ENCODE measurements at places on chromosomes 1 and 21. TPM values are rescaled to one million over a fixed set of nuclear protein-coding genes. Genes with fewer than 3 reads are reported as not detected.

DNA sequence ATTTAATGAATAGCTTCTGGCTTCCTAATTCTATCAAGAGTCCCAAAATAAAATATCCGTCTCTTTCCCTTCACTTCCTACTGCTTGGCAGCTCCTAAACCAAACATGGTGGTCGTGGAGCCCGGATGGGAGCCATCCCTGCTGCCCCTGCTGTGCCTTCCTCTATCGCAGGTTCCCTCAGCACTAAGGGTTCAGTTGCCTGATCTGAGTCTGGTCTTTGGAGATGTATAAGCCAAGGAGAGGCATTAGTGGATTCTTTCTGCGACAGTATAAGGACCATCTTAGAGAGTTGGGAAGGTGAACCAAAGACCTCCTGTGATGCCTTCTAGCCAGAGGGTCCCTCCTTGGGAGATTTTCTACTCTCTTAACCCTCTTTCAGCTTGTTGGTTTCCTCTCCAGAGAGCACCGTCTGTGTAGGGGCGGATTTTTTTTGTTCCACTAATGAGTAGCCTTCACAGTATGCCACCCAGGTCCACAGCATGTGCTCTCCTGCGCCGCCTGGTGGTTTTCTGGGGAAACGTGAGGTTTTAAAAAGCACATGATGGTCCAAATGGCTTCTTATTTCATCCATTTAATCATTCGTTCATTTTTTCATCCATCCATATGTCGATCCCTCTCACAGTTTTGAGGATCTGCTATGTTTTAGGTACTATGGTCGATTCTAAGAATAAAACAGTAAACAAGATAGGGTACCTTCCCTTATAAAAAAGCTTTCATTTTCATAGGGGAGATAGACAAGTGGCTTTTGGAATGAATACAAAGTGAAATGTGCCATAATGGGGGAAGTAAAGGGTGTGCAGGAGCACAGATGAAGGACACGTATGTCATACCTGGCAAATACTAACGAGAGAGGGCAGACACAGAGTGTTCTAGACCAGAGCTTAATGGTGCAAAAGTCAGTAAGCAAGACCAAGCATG lies 71.0 kb downstream of the NFASC start:
- peaks cover 18% of the 10 kb centered on the region for H3K27me3 ChIP-seq
- no peak overlapping the region for H3K4me3 ChIP-seq
- DNase-seq = peak; percentile 34
- H3K4me1 ChIP-seq = no peaks in the 10 kb centered on the region

Gene DRAXIN
- 0.47 TPM for total RNA-seq

DNA sequence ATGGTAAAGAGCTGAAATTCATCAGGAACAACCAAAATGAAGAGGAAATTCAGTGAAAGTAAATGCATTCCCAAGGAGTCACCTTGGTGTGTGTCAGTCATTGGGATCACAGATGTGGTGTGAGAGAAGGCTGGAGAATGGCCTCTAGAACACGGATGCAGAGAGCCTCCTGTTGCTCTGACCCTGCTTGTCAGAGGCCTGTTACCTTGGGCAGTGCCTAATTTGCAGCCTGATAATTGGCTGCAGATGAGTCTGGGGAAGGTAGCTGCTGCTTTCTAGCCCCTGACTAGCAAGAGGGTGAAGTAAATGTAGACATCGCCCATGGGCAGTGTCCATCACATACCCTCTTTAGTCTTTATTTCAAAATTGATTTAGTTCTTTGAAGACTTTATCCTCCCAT lies 3.3 kb downstream of the GCSAML start:
- H3K36me3 ChIP-seq = no peaks in the 10 kb centered on the region
- DNase-seq = no peak
- H3K27me3 ChIP-seq = no peaks in the 10 kb centered on the region
- no peaks in the 10 kb centered on the region for H3K4me1 ChIP-seq
- H3K4me3 ChIP-seq = no peak overlapping the region

- no peaks in the 10 kb centered on the region for H3K36me3 ChIP-seq
- no peaks in the 10 kb centered on the region for H3K4me1 ChIP-seq
- no peaks in the 10 kb centered on the region for H3K27me3 ChIP-seq
- no peak overlapping the region for H3K4me3 ChIP-seq
- DNase-seq = no peak
These were observed 2.7 kb downstream of the COL8A2 start for GRCh38 chr1:36122062-36123030.

Gene PTGER3
- 0.05 TPM for total RNA-seq

Gene ORC1
- total RNA-seq = 25.6 TPM

Gene CSMD2
- total RNA-seq = 0.22 TPM

- H3K27ac ChIP-seq = no peak overlapping the region
- DNase-seq = no peak
- peaks cover 8% of the 10 kb centered on the region for H3K36me3 ChIP-seq
- H3K27me3 ChIP-seq = no peaks in the 10 kb centered on the region
- H3K4me1 ChIP-seq = no peaks in the 10 kb centered on the region
These were observed 61.2 kb downstream of the ANKRD13C start for GRCh38 chr1:70293186-70293843.

- H3K27me3 ChIP-seq = 0 out of 2 replicates have a peak, but pooled peaks cover 3% of the 10 kb centered on the region
- H3K27ac ChIP-seq = no peak overlapping the region
- no peak for DNase-seq
These were observed 64.9 kb upstream of the KRTAP19-8 start for GRCh38 chr21:31103163-31103562.

Gene TMEM61
- 4.4 TPM for total RNA-seq

GRCh38 chr1:221169447-221169889 lies 290.2 kb downstream of the HLX start:
- no peak overlapping the region for H3K27ac ChIP-seq
- H3K27me3 ChIP-seq = no peaks in the 10 kb centered on the region
- H3K4me1 ChIP-seq = no peaks in the 10 kb centered on the region
- no peak overlapping the region for H3K4me3 ChIP-seq

- H3K36me3 ChIP-seq = no peaks in the 10 kb centered on the region
- DNase-seq = no peak
- no peaks in the 10 kb centered on the region for H3K27me3 ChIP-seq
- no peaks in the 10 kb centered on the region for H3K4me1 ChIP-seq
These were observed 213.8 kb downstream of the SIPA1L2 start for GRCh38 chr1:232416026-232416568.

GRCh38 chr1:21324368-21325141 lies 34.3 kb upstream of the ECE1 start:
- no peaks in the 10 kb centered on the region for H3K36me3 ChIP-seq
- no peaks in the 10 kb centered on the region for H3K27me3 ChIP-seq
- H3K4me1 ChIP-seq = peaks cover 94% of the 10 kb centered on the region
- H3K4me3 ChIP-seq = peak overlapping the region; percentile 42
- peak overlapping the region; percentile 84 for H3K27ac ChIP-seq

GRCh38 chr1:32367912-32368635 lies 5.7 kb downstream of the TSSK3 start:
- H3K4me1 ChIP-seq = no peaks in the 10 kb centered on the region
- peaks cover 17% of the 10 kb centered on the region for H3K36me3 ChIP-seq
- H3K27ac ChIP-seq = no peak overlapping the region
- no peak overlapping the region for H3K4me3 ChIP-seq
- no peaks in the 10 kb centered on the region for H3K27me3 ChIP-seq

Gene KRTAP19-1
- not detected for total RNA-seq

- no peaks in the 10 kb centered on the region for H3K4me1 ChIP-seq
- H3K36me3 ChIP-seq = no peaks in the 10 kb centered on the region
- H3K27me3 ChIP-seq = no peaks in the 10 kb centered on the region
These were observed 17.5 kb downstream of the PFKL start for GRCh38 chr21:44317241-44317782.

Gene DHRS3
- 87.0 TPM for total RNA-seq

Gene L1TD1
- 0.20 TPM for total RNA-seq

Gene BGLAP
- 1.4 TPM for total RNA-seq

Measured in HCT116 (cell line).